ENCODE measurements at places on chromosomes 6 and 20. TPM values are rescaled to one million over a fixed set of nuclear protein-coding genes. Genes with fewer than 3 reads are reported as not detected.

Gene CST5
- total RNA-seq: not detected

Gene HCRTR2
- total RNA-seq: not detected

Gene NRN1
- 9.4 TPM for total RNA-seq

Gene DDO
- 1.8 TPM for total RNA-seq

Gene OTOR
- not detected for total RNA-seq

Gene PRR18
- 1.3 TPM for total RNA-seq

- DNase-seq: no peak
- no peak overlapping the region for H3K27ac ChIP-seq
- H3K36me3 ChIP-seq: no peaks in the 10 kb centered on the region
- H3K4me3 ChIP-seq: no peak overlapping the region
Measured at GRCh38 chr20:24096264-24096663, 107.7 kb upstream of the GGTLC1 start.

DNA sequence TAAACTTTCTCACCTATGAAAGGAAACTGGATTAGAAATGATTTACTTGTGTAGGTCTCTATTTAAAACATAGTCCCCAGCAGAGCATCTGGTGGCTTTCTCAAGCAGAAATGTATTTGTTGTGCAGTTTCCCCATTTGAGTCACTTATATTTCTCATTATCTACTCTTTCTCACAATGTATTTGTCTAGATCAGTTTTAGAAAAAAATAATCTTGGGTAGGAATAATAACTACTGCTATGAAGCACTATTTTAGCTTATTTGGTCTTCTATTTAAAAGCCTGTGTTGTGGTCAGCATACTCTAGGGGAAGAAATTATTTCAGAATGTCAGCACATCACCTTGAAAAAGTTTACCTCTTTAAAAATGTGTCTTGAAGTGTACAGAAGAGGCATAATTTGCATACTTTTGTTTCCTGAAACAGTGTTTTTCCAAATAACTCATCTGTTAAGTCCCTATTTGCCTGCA is 60.9 kb upstream of the PRL start:
- H3K36me3 ChIP-seq: no peaks in the 10 kb centered on the region
- no peaks in the 10 kb centered on the region for H3K27me3 ChIP-seq
- no peak overlapping the region for H3K27ac ChIP-seq
- H3K4me3 ChIP-seq: no peak overlapping the region

GRCh38 chr20:51594236-51595057 is 51.9 kb upstream of the NFATC2 start:
- H3K4me1 ChIP-seq: peaks cover 3% of the 10 kb centered on the region
- no peak for DNase-seq
- H3K4me3 ChIP-seq: no peak overlapping the region
- peaks cover 2% of the 10 kb centered on the region for H3K36me3 ChIP-seq
- no peaks in the 10 kb centered on the region for H3K27me3 ChIP-seq

DNA sequence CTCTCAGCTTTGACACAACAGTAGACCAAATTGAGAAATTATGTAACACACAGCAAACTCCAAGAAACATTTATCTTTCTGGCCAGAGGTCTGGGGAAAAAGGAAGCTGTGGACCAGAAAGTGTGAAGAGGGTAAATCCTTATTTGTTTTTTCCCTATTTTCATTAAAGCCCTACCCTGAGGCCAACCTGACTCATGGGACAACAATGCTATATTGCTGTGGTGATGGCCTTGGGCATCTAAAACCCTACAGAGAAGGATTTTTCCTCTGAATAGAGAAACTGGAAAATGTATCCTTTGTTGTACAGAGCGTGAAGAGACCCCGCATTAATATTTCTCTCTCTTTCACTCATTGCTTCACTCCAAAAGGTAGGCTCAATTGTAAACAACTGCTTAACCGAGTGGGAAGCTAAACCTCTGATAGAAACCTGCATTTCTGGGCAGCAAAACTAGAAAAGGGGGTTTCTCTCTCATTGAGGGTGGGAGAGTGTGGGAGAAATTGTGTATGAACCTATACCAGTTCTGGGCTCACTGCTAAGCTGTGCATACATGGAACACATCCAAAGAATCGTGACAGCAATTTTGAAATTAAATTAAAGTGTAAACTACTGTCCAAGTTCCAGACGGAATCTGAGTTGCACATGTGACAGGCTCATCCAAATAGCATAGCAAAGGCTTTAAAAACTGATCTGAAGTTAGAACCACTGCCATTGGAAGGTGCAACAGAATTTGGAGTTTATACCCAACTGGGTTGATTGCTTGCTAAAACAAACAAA is 175.5 kb downstream of the CLVS2 start:
- H3K27me3 ChIP-seq: no peaks in the 10 kb centered on the region
- no peak overlapping the region for H3K27ac ChIP-seq
- no peak for DNase-seq

- peaks cover 33% of the 10 kb centered on the region for H3K27me3 ChIP-seq
- no peak overlapping the region for H3K4me3 ChIP-seq
- H3K27ac ChIP-seq: no peak overlapping the region
- H3K4me1 ChIP-seq: peaks cover 41% of the 10 kb centered on the region
- H3K36me3 ChIP-seq: no peaks in the 10 kb centered on the region
Measured at GRCh38 chr20:37907330-37907676, 4.4 kb downstream of the VSTM2L start.

GRCh38 chr6:47737406-47737805 is 39.0 kb downstream of the ADGRF4 start:
- H3K27me3 ChIP-seq: no peaks in the 10 kb centered on the region
- no peak overlapping the region for H3K4me3 ChIP-seq
- H3K27ac ChIP-seq: no peak overlapping the region
- H3K36me3 ChIP-seq: no peaks in the 10 kb centered on the region

DNA sequence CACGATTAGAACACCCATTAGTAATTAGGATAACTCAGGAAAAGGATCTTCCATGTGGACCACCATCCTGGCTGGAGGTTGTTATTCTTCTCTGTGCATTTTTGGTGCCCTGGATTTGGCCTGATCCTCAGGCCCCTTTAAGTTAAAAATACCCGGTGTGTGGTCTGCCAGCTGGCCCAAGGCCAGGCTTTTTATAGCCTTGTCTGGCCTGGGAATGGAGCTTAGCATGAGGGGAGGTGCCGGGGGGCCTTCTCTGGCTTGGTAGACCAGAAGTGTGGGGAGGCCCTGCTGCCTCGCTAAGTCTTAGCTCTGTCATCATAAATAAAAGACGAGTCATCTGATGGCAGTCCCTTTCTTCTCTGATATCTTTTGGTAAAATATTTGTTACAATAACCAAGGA is 71.4 kb downstream of the ARID1B start:
- H3K27me3 ChIP-seq: no peaks in the 10 kb centered on the region
- peaks cover 16% of the 10 kb centered on the region for H3K4me1 ChIP-seq
- DNase-seq: peak; percentile 95
- no peaks in the 10 kb centered on the region for H3K36me3 ChIP-seq
- H3K27ac ChIP-seq: no peak overlapping the region

- H3K27ac ChIP-seq: peak overlapping the region; percentile 7
- H3K4me3 ChIP-seq: no peak overlapping the region
- no peaks in the 10 kb centered on the region for H3K36me3 ChIP-seq
Measured at GRCh38 chr6:15299430-15300131, 53.7 kb downstream of the JARID2 start.

DNA sequence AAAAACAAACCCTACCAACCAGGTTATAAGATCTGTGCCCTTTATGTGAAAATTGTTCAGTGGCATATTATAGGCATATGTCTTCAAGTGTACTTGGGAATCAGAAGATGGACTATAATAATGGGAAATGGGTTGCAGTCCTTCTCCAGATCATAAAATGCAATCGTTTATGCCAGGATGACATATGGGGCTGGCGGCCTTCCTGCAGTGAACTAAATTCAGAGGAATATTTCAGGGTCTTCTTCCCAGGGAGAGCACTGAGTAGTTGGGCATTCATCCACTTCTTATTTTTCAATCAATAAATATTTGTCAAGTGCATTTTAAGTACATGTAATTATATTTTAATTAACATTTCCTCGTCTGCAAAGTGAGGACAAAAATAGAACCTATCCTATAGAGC is 176.2 kb upstream of the CNR1 start:
- H3K27me3 ChIP-seq: no peaks in the 10 kb centered on the region
- H3K4me3 ChIP-seq: no peak overlapping the region
- H3K4me1 ChIP-seq: no peaks in the 10 kb centered on the region
- H3K27ac ChIP-seq: no peak overlapping the region
- H3K36me3 ChIP-seq: no peaks in the 10 kb centered on the region
- DNase-seq: no peak

DNA sequence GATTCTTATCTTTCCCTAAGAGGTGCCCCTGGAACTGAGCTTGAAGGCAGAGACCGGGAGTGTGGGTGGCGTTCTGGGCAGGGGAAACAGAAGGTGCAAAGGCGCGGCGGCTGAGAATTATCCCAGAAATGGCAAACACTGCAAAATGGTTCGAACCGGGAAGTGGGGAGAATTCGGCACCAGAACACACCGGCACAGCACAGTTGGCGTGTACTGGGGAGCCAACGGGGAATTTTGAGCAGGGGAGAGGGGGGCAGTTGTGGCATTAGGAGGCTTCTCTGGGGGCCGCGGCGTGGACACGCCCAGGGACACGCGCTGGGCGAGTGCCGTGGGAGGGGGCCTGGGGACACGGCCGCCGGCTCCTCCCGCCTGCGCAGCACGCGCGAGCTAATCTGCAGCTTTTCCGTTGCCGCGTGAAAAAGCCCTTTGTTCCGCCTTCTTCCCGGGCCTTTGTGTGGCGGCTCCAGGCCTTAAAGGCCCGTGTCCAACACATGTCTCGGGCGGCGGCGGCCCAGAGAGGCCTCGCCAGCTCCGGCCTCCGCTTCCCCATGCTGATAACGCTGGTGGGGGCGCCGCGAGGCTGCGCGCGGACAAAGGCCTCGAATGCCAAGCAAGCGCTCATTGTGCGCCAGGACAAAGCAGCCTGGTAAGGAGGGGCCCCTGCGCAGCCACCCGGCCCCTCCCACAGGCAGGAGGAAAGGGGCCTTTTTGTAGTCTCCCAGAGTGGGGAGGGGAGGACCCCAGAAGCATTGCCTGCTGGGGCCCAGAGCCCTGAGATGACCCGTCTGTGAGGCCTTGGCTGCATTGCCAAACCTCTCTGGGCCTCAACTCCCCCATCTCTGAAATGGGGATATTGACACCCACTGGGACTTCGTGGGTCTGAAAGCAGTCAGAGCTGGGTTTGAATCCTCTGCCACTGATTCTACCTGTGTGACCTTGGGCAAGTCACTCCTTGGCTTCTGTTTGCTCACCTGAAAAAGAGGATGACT is 82.8 kb downstream of the CD40 start:
- no peak for DNase-seq
- H3K36me3 ChIP-seq: no peaks in the 10 kb centered on the region
- no peak overlapping the region for H3K4me3 ChIP-seq
- H3K4me1 ChIP-seq: no peaks in the 10 kb centered on the region
- peaks cover 6% of the 10 kb centered on the region for H3K27me3 ChIP-seq

GRCh38 chr6:32501016-32501415 is 29.1 kb downstream of the HLA-DRB5 start:
- H3K27ac ChIP-seq: no peak overlapping the region
- H3K4me3 ChIP-seq: no peak overlapping the region
- no peaks in the 10 kb centered on the region for H3K36me3 ChIP-seq
- no peaks in the 10 kb centered on the region for H3K27me3 ChIP-seq
- H3K4me1 ChIP-seq: no peaks in the 10 kb centered on the region

GRCh38 chr6:52535711-52536423 is 41.0 kb downstream of the TRAM2 start:
- H3K27ac ChIP-seq: no peak overlapping the region
- H3K27me3 ChIP-seq: no peaks in the 10 kb centered on the region
- peaks cover 10% of the 10 kb centered on the region for H3K36me3 ChIP-seq
- H3K4me1 ChIP-seq: no peaks in the 10 kb centered on the region

- H3K27me3 ChIP-seq: no peaks in the 10 kb centered on the region
- no peak overlapping the region for H3K4me3 ChIP-seq
- H3K36me3 ChIP-seq: peaks cover 21% of the 10 kb centered on the region
- DNase-seq: no peak
- H3K27ac ChIP-seq: no peak overlapping the region
- H3K4me1 ChIP-seq: peaks cover 4% of the 10 kb centered on the region
Measured at GRCh38 chr6:152117156-152118133, 310.0 kb downstream of the ESR1 start.

GRCh38 chr20:38126146-38126921 is 38.7 kb downstream of the TGM2 start:
- no peak overlapping the region for H3K4me3 ChIP-seq
- H3K27me3 ChIP-seq: no peaks in the 10 kb centered on the region
- H3K4me1 ChIP-seq: peaks cover 10% of the 10 kb centered on the region

DNA sequence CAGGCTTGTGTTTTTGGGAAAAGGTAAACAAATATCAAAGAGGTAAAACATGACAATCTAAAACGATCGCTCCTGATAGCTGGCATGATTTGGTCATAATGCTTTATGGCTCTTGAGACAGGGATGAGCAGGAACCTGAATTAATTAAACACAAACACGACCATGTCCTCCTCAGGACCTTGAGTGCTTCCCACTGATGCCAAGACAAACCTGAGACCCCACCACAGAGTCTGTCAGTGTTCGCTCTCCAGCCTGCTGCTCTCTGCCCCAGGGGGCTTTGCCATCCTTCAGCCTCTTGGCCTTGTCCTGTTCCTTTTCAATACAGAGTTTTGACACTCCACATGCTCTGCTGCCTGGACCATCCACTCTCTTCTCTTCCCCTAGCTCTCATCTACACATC is 119.4 kb downstream of the MAN1A1 start:
- peaks cover 3% of the 10 kb centered on the region for H3K4me1 ChIP-seq
- no peak overlapping the region for H3K27ac ChIP-seq
- H3K27me3 ChIP-seq: no peaks in the 10 kb centered on the region
- no peak for DNase-seq
- no peak overlapping the region for H3K4me3 ChIP-seq
- peaks cover 4% of the 10 kb centered on the region for H3K36me3 ChIP-seq

DNA sequence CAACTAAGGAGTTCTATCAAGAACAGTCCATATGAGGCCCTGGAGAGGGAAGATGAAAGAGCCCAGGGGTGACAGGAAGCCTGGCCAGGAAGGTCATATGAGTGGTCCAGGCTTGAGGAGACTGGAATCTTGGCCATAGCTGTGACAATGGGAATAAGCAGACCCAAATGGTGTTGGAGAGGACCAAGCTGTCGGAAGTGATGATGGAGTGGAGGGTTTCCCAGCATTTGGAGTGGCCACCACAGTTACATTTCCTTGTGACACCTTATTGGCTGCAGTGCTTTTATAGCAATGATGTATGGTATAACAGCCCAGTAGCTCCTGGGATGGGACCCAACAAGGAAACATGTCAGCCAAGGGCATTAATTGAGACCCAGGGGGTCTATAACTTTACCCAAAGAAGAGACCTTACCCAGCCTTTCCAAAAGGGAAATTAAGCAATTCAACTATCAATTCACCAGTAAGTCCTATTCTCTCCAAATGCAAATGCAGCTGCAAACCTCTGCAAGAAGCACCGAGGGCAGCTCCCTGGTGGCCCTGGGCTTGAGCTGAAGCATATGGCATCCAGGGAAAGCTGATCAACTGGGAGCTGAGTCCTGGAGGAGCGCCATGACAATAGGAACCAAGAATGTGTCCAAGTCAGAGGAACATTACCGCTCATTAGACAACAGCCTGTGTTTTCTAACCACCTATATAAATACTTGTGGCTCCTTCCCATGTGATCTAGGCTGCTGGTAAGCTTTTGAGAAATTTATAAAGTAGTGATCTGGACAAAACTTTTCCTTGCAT is 219.4 kb downstream of the SOD2 start:
- no peak overlapping the region for H3K4me3 ChIP-seq
- DNase-seq: peak; percentile 67
- no peaks in the 10 kb centered on the region for H3K4me1 ChIP-seq
- H3K27me3 ChIP-seq: no peaks in the 10 kb centered on the region

GRCh38 chr6:71248878-71249544 is 39.6 kb upstream of the OGFRL1 start:
- H3K4me3 ChIP-seq: no peak overlapping the region
- H3K4me1 ChIP-seq: peaks cover 2% of the 10 kb centered on the region
- H3K27ac ChIP-seq: no peak overlapping the region
